ENCODE measurements at places on chromosomes 4 and X.

- no peak for DNase-seq
Measured at GRCh38 chr4:138259824-138260223, 17.7 kb upstream of the SLC7A11 start.

DNA sequence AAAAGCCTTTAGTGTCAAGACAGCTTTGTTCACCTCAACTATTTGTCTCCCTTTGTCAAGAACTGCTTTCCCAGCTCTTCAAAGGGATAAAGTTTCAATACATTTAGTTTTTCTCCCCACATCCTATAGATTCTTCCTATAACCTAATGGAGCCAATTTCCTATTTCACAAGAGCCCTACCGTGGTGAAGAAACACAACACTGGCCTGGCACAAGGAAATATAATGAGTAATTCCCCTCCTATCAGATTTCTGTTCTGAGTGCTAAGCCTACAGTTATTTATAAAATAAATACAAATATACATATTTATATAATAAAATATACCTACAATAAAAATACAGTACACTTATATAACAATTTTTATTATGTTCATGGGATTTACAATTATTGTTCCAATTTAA lies 89.9 kb downstream of the SHISA3 start:
- no peak for DNase-seq

DNA sequence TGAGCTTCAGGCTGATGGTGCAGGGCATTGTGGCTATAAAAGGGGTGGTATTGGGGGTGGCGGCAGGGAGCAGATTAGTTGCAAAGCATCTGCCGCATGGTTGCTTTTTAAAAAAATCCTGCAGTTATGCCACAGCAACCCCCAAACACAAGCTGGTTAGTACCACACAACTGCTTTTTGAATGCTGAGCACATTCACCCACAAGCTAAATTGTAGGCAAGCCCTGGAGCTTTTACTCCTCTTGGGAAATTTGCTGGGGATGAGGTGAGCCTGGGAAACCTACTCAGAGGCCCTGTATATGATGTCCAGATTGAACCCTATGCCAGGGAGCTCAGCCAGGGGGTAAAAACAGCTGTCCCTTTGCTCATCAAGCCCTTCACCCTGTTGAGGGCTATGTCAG lies 33.8 kb upstream of the TRIM2 start:
- no peak for DNase-seq

GRCh38 chr4:19051831-19052230 lies 1030.3 kb upstream of the LCORL start:
- DNase-seq, result no peak

DNA sequence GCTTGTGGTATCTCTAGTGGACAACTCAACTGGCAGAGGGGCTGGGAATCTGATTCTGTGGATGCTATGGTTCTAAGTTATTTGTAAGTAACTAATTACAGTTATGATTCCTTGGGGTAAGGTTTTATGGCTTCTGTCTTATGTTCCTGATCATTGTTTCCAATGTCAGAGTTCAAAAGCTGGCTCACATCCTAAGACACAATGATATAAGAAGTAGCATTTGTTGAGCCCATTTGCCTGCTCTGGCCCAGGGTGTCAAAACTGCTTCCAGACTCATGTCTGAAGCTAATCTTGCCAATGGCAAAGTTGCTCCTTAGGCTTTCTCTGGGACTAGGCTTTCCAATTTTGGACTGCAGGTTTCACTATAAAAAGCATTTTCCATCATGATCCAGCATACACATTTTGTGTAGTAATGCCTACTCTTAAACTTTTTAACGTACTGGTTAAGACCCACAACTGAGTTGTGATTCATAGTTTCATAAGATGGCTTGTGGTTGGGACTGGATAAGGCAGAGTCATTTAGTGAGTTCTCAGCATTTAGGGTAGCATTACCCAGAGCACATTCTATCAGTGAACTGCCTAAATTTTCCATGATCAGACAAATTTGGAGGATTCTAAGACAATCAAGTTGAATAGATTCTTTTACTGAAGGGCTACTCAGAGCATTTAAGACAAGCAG lies 50.0 kb downstream of the CCNI start:
- peak; percentile 89 for DNase-seq

All from activated CD4-positive, alpha-beta T cell treated with anti-CD3 and anti-CD28 coated beads, Interleukin-10, Interleukin-2, amounts not matched to agents 100 ng/mL and 50 ng/mL, durations not matched to agents 16 hours and 8 hours (primary cell).